CD4-positive, alpha-beta T cell treated with Interleukin-4 for 4 hours (primary cell): ENCODE measurements at places on chromosomes 1 and 21.

DNA sequence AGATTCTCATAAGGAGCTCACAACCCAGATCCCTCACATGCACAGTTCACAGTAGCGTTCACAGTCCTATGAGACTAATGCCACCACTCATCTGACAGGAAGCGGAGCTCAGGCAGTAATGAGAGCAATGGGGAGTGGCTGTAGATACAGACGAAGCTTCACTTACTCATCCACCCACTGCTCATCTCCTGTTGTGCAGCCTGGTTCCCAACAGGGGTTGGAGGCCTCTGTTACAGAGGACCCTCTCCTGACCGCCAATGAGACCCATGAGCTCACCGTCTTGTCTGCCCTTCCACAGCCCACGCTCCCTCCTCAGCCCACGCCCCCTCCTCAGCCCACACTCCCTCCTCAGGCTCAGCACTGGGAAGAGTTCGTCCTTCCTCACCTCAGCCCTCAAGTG lies 39.6 kb downstream of the RSPH1 start:
- peak; percentile 66 for DNase-seq

DNA sequence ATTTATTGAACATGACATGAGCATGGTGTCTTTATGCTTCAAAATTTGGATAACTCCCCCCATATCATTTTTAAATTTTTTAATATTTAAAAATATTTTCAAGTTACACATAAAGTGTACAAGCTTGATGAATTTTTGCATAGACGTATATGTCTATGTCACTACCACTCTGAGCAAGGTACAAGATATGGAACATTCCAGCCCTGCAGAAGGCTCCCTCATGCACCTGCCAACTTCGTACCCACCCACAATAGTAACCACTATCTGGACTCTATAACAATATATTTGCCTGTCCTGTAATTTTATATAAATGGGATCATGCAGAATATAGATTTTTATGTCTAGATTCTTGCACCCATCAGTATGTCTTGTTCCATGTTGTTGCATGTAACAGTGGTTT lies 74.5 kb downstream of the CNST start:
- DNase-seq: no peak

DNA sequence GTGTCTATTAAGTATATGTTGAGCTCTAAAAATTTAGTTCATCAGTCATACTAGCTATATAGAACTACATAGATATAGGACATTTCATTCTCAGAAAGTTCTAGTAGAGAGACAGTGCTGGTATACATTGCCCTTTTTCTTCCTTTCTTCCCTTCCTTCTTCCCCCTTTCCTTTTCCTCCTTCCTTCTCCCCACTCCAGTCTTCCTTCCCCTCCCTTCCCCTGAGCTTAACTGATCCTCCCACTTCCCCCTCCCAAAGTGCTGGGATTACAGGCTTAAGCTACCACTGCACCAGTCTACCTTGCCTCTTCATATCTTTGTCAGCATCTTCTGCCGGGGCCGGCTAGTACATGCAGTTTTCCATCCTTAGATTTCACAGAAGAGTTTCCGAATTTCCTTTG lies 12.1 kb downstream of the THRAP3 start:
- no peak for DNase-seq

GRCh38 chr1:227937838-227938145 lies 9.9 kb downstream of the WNT9A start:
- DNase-seq: no peak

DNA sequence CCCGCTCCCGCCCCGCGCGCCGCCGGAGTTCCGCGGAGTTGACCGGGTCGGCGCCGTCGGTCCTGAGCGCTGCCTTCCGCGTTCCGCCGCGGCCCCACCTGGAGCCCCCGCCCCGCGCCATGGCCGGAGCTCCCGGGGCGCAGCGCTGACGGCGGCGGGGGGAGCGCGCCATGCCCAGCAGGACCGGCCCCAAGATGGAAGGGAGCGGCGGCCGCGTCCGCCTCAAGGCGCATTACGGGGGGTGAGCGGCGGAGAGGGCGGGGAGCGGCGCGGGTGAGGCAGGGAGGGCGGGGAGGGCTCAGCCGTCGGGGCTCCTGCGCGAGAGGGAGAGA lies 216 bp downstream of the PRKCZ start:
- peak; percentile 40 for DNase-seq

DNA sequence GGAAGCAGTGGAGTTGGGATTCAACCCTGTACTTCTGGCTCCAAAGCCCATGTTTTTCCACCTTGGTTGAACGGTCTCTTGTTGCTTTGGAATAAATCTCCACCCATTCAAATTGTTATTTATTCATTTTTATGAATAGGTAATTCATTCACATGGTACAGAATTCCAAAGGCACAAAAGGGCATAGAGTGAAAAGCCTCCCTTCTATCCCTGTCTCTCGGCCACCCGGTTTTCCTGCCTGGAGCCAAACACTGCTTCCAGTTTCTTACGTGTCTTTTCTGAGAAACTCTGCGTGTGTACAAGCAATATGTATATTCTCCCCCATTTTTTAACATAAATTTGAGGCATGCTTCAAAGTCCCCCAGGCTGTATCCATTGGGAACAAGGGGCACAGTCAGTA lies 3.9 kb downstream of the EXTL1 start:
- no peak for DNase-seq

GRCh38 chr1:218493986-218494385 lies 148.8 kb downstream of the TGFB2 start:
- DNase-seq: no peak

GRCh38 chr1:219495737-219496408 lies 117.0 kb downstream of the ZC3H11B start:
- DNase-seq: no peak

DNA sequence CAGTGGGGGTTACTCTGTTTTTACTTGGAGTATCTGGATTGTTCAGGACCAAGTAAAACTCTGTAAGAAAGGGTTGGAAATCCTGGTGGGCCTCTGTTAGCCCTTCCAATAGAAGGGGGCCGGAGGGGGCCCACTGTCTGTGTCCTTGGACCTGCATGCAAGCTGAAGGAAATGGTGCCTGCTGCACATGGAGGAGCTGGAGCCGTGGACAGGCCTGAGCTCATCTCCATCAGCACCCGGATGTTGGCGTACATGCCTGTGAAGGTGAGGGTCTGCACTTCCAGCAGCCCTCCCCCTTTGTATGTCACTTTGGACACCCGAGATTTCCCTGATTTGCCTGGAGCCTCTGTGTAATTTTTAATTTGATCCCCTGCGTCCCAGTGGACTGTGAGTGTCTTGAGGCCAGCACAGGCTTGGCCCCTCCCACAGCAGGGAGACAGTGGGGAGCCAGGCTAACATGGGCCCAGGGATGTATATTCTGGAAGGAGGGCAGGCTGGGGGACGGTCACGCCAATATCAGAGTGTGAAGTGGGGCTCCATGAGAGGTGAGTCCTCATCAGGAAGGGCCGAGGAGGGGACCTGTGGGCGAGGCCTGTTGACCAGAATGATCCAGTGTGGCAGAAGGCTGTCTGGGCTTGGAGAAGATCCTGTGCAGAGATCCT lies 16.8 kb downstream of the GALNT2 start:
- no peak for DNase-seq

DNA sequence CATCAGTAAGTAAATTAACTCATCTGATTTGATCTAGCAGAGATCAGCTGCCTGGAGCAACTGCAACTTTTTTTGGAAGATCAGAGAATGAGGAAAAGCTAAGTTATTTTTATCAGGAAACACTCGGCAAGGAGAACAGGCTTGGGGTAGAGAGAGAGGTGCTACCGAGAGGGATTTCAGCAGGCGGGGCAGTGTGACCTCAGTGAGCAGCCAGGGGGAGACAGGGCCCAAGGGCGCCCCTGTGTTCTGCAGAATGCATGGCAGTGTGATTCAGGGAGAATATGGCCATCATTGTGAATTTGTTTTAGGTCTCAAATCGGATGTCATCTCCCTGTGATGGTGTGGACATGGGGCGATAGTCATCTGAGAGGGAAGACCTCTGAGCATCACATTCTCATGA lies 484.1 kb upstream of the VAMP3 start:
- no peak for DNase-seq

DNA sequence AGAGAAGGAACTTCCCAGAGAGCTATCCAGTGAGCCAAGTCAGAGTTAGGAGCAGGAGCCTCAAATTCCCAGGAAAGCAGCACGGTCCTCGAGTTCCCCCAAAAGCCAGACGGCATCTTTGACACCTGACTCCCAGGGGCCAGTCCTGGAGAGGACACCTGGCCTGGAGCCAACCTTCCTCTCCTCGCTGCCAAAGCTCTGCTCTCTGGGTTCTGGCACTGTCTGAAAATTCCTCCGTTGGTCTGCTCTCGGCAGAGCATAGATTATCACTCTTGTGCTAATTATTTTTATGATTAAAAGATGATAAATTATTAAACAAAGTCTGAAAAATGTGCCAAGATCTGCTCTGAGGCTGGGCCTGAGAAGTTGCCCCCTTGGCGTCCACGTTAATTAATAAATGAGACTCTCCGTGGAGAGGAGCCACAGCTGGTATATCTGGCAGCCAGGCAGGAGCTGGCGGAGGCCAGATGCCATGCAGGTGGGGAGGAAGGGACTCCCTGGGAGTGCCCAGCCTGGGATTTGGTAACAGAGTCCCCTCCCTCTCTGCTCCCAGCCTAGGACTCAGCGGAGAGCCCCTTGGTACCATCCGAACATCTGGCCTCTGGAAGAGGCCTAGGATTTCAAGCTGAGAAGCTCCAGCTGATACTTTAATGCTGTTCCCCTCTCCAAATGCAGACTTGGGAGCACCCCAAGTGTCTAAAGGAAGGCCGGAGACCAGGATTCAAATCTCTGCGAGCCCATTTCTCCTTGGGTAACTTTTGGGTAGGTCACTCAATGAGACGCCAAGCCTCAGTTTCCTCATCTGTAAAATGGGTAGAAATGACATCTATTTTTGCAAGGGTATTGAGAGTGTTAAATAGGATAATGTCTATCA lies 163.7 kb upstream of the POU3F1 start:
- DNase-seq: no peak

DNA sequence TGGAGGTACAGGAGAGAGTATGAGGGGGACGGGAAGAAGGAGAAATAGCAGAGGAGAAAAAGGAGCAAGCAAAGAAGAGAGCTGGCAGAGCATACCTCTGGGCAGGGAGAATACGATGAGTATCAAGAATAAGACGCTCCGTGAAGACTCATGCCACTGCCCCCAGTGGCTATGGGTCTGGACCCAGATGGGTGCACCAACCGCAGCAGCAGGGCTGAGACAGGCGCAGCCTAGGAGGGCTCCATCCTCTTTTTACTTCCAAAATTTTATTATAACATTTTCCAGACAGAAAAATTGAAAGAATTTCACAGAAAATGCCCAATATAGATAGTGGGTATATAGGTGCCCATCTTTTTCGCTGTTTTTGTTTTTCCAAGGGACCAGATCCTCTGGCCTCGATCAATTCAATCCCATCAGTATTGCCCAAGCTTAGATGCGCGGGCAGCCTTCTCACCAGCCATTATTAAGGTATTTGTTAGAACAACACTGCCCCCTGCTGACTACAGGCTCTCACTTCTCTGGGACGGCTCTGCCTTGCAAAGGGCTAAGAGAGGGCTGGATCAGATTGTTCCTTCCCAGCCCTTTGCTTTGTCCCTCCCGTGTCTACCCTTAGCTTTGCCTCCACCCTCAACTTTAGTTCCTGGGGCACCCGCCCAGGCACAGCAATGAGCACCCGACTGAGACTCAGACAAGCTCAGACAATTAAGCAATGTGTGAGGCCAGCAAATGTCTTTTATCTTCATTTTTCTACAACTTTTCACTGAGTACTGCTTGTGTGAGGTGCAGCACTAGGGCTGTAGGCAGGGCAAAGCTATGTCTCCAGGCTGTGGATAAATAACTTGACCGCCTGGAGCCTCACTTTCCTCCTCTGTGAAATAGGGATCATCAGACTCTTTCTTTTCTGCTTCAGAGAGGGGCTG lies 17.5 kb upstream of the CAMK1G start:
- DNase-seq: peak; percentile 73

DNA sequence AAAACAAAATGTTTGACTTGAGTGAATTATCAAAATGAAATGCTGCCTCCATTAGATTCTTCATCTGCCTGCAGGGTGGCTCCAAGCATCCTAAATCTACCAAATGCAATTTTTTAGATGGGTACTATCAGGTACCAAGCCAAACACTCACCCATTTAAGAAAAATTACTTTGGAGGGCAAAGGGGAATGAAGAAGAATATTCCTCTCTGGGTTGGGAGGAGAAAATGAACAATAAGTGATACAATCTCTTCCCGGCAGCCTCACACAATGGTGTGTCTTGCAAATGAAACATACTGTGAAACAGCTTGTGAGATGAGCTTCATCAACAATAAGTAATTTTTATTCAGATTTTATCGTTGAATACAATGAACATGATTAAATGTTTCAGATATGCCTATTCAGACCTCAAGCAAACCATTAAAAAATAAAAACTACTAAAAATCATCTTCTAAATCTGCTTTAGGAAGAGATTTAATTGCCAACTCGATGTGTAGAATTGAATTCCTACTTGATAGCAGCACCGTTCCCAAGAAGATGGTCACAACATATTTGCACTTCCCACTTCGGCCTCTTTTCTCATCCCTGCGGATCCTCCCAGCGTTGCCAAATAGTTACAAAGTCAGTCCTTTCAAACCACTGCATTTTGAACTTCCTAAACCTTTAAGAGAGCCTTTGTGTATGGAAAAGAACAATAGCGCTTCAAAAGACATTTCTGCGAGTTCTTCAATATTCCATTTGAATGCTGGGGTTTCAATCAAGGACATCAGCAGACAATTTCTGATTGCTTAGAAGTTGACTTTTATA lies 2.7 kb downstream of the DAB1 start:
- DNase-seq: no peak

- DNase-seq: no peak
Observed at GRCh38 chr1:116832932-116833578, 76.7 kb upstream of the PTGFRN start.

GRCh38 chr21:25441835-25442234 lies 165.4 kb downstream of the MRPL39 start:
- no peak for DNase-seq

- no peak for DNase-seq
Observed at GRCh38 chr1:1419813-1420653, 1.0 kb downstream of the ANKRD65 start.

DNA sequence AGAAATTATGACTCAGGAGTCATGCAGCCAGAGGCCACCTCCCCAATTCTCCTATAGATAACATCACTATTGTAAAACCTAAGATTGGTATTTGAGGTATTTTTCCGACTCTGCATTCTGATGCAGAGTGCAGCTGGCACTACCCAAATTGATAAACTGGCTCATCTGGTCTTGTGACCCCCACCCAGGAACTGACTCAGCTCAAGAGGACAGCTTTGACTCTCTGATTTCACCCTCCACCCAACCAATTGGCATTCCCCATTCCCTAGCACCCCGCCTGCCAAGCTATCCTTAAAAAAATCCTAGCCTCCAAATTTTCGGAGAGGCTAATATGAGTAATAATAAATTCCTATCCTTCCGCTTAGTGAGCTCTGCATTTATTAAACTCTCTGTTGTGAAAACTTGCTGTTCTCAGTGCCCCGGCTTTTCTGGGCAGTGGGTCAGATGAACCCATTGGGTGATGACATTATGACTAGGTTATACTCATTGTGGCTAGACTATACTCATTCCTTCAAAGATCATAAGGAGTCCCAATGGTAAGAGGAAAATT lies 39.4 kb upstream of the EPS15 start:
- DNase-seq: no peak

DNA sequence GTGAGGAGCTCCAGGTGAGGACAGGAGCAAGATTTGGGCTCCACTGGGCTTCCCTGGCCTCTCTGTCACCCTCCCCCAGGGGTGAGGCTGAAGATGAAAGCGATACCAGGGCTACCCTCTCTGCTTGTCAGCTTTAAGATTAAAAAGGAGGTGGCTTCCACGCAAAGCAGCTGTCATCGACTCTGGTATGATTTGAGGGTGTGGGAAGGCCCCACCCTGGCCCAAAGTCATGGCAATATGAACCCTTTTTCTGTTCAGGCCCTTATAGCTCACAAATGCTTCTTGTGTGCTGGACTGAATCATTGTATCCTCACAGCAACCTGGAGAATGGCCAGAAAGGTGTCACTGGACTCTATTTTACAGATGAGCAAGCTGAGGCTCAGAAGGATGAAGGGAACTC lies 41.6 kb downstream of the NUAK2 start:
- DNase-seq: peak; percentile 6
